Fibroblast of the aortic adventitia (primary cell): ENCODE measurements at places on chromosomes 3 and 15.

GRCh38 chr3:195999896-196000295 is 82.0 kb downstream of the TFRC start:
- no peak for DNase-seq

GRCh38 chr3:192825657-192826200 is 91.9 kb downstream of the MB21D2 start:
- peak; percentile 55 for DNase-seq

DNA sequence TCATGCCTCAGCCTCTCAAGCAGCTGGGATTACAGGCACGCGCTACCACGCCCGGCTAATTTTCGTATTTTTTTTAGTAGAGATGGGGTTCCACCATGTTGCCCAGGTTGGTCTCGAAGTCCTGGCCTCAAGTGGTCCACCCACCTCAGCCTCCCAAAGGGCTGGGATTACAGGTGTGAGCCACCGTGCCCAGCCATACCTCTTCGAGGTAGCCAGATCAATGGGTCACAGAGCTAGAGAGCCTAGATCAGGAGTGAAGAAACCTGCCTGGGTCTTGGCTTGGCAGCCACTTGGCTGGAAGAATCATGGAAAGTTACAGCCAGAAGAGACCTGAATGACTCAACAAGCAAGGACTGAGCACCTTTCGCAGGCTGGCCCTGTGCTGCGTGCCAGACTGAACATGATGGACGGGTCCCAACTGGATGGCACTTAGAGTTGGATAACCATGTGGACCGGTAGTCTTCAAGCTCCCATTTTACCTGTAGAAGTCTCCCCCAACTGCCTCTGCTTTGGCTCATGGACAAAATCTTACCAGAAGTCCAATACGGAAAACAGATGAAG is 29.7 kb downstream of the GNB5 start:
- DNase-seq, result no peak

GRCh38 chr3:183937601-183938286 is 53.1 kb upstream of the PARL start:
- DNase-seq, result no peak

DNA sequence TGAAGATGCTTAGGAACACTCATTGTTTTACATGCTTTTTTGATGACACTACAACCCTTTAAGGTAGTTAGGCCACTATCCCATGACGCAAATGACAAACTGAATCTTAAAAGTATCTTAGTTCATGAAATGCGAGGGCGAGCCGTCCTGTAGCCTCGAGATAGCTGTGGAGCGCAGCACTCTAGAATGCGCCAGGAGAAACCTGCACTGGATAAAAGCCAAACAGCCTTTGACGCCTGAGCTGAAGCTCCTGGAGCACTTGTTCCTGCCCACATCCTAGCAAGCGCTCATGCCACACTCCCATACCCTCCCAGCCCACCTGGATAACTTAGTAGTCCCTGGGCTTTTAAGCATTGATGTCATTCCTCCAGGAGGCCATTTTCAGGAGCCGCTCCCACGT is 516.9 kb downstream of the GABRG3 start:
- DNase-seq, result no peak

DNA sequence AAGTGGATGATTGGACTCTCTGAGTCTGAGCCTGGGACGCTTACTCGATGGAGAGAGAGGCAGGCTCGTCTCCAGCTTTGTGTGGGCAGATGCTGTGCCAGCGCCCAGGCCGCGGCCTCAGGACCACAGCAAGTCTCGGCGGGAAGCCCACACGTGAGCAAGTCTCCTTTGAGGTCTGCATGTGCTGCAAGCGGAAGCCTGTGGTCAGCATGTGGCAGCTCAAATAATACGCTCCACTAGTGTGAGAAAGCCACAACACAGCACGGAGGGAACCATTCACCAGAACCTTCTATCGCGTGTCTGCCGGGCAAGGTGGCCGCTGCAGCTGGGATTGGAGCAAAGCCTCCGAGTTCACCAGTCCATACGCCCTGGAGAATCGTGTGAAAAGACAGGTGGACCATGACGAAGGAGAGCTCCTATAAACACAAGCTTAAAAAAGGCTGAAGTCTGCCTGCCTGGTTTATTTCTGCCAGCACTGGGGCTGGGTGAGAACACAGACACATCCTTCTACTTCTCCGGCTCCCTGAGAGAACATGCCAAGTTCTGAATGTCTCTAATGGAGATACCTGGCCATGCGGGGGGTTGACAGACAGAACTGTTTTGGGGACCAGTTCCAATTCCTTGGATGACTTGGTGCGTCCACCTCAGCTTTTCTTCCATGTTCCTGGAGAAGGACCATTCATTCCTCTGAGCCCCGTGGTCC is 82.0 kb upstream of the LRIG1 start:
- no peak for DNase-seq

DNA sequence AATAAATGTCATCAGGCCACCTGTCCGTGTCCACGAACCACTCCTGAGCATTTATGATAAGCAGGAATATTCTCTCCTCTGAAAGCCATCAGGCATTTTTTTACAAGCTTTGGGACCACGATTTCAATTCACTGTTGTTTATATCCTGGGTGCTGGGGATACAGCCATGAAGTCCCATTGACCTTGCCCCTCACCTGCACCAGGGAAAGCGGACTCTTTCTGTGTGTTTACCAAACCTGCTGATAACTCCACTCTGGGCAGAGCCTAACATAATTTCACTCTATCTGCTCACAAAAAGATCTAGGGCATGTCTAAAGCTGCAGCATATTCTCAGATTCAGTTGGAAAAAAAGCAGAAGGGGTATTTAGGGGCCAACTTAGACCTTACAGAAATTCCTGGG is 4.8 kb downstream of the DNASE1L3 start:
- no peak for DNase-seq

GRCh38 chr3:158185711-158186110 is 75.8 kb downstream of the RSRC1 start:
- DNase-seq, result no peak

- DNase-seq, result no peak
These were observed 123.5 kb upstream of the CRBN start for GRCh38 chr3:3302964-3303363.

- DNase-seq, result no peak
These were observed 703.7 kb downstream of the NLGN1 start for GRCh38 chr3:174101244-174101643.

DNA sequence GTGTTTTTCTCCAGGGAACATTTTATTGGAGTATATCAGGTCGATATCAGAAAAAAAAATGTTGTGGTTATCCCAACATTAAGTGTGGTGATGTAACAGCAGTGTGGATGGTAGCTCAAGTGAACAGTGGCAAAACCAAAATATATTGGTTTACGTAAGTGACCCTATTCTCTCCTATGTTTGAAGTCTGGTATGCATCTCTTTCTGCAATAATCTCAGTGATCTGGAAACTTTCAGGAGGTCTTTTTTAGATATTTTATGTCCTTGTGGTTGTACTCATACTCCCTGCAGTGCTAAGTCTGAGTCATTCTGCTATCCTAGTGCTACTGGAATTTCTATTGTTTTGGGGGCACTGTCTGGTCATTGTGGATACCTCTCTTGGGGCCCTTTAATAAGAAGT is 137.9 kb downstream of the SNRPN start:
- peak; percentile 1 for DNase-seq

DNA sequence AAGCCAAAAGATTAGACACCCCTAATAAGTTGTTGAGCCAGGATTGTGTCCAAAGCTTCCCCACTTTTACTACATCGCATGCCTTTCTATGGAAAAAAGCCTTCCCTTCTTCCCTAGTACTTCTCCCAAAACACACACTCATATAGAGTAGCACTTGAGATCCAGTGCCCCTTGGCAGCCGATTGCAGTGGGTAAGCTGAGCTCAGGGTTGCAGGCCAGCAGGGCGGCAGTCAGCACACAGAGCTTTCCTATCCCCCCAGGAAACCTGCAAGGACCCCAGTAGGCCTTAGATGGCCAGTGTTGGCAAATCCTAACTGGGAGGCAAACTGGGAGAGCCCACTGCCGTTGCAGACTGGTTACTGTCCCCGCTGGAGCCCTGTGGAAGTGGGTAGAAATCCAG is 75.7 kb upstream of the C15orf39 start:
- DNase-seq, result no peak

- DNase-seq, result no peak
These were observed 614 bp downstream of the CHCHD6 start for GRCh38 chr3:126704494-126705214.

GRCh38 chr3:42094691-42095391 is 3.7 kb downstream of the TRAK1 start:
- DNase-seq, result no peak
